Globus pallidus (tissue), 1 donor: ENCODE measurements at places on chromosomes 13 and 19.
A peak's percentile ranks its signal among the peaks of the same experiment; 100 is the strongest.

GRCh38 chr13:90403330-90404082 is 944.0 kb upstream of the MIR17HG start:
- no peak for DNase-seq

GRCh38 chr13:96744367-96745331 is 249.6 kb downstream of the OXGR1 start:
- no peak for DNase-seq

- no peak for DNase-seq
Observed at GRCh38 chr13:72886272-72887067, 104.5 kb downstream of the PIBF1 start.

DNA sequence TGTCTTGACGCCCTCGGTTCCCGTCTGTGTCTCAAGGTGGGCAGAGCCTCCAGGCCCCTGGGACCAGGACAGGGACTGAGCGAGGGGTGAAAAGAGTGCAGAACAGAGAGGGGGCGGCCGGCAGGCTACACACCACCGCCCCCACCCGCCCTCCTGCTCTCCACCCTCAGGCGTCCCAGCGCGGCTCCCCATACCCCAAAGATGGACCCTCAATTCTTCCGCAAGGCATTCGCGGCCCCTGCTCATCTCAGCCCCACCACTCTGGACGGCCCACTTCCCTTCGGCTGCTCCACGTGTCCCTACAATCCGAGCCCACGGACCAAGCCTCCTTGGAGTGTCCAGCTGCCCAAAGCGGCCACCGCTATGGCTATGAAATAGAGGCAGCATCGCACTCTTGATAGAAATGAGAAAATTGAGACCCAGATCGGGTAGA is 1.8 kb downstream of the KLF16 start:
- no peak for DNase-seq

- peak; percentile 12 for DNase-seq
Observed at GRCh38 chr19:19866611-19867248, 1.0 kb downstream of the ZNF253 start.

DNA sequence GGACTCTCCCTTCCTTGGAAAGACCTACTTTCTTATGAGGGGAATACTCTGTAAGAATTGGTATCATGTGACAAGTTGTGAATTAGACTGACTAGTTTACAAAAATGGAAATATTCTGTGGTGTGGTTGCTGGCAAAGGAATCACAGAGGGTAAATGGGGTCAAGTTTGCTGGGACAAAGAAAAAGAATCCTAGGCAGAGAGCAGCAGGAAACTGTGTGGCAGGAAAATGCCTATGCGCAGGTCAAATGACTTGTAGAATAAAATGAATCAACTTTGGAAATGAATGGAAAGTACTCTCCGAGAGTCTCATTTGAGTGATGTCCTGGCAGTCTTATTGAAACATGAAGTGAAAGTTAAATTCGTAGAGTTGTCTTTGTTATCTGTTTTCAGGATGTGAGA is 1250.7 kb downstream of the UQCRFS1 start:
- DNase-seq, result no peak
